ENCODE measurements at places on chromosomes 16 and 17.

DNA sequence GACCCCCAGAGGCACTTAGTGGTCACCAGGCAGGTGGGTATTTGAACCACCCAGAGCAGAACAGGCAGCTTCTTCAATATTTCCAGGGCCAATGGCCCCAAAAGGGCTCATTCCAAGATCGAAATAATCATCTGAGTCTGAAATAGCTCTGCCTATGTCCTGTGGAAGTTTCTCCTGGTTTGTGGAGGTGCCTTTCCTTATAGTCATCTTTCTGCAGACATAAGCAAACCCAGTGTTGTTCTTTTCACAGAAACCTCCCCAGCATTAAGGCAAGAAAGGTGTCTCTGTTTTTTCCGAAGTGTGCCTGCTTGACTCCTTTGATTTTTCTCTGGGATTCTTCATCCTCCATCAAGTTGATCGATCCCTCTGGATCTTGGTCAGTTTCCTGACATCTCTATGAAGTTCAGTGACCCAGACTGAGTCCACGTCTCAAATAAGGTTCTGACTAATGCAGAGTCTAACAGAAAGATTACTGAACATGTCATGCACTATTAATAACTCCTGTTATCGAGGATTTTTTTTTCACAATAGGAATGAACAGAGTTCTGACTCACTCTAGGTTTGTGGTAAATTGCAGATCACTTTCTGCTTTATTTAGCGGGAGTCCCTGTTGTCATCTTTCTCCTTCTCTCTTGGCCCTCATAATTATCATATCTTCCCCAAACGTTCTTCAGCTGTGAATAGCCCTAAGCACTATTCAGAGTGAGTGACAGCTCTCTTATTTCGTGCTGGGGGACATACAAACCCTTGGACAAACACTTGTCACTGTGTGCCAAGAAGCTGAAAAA is 1.5 kb downstream of the LRRC3C start:
- no peak for DNase-seq

GRCh38 chr16:74654536-74655050 is 12.1 kb downstream of the RFWD3 start:
- no peak for DNase-seq

DNA sequence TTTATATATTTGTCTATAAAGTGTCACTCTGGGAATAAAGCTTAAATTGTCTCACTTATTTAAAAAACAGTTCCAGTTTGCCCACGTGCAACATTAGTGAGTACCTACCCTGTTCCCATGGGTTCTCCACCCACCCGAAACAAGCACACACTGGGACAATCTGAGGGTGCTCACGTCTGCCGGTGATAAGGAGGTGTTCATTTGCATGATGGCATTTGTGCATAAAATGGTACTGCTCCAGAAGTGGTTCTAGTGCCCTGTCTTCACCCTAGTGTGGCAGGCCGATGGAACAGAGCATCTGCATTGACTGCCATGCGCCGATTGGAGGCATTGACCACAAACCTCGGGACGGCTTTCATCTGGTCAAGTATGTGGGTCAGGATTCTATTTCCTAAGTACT is 35.6 kb upstream of the ENDOV start:
- no peak for DNase-seq

DNA sequence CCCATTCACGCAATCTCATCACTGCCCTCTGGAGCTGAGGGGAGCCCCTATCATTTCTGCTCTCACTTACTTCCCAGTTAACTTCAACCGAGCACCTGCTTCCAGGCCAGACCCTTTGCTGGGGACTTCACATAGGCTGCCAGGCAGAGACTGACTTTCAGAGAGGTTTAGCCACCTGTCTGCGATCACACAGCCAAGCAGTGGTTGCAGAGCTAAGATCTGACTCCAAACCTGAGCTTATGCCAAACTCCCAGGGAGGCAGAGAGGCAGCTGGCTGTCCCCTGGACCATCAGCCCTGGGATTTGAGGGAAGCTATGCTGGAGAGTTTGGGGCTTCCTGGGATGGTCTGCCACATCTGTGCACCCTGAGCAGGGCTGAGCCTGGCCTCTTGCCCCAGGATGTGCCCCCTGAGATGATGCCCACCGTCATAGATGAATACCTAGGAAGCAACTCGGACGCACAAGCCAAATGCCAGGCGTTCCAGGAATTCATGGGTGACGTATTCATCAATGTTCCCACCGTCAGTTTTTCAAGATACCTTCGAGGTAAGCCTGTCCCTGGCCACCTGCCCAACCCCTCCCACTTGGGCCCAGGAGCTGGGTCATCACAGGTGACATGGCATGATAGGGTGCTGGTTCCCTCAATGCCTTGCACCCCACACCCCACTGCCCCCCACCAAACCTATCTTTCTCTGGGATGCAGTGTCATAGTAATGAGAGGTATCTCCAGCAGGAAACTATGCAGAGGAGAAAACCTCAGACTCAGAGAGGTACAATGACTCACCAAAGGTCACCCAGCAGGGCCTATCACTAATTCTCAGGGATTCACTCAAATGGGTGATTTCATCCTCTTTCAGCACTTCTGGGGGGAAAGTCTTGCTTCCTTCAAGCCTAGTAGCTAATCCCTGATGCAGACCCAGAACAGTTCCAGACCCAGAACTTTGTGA is 10.0 kb downstream of the CES3 start:
- DNase-seq = no peak

DNA sequence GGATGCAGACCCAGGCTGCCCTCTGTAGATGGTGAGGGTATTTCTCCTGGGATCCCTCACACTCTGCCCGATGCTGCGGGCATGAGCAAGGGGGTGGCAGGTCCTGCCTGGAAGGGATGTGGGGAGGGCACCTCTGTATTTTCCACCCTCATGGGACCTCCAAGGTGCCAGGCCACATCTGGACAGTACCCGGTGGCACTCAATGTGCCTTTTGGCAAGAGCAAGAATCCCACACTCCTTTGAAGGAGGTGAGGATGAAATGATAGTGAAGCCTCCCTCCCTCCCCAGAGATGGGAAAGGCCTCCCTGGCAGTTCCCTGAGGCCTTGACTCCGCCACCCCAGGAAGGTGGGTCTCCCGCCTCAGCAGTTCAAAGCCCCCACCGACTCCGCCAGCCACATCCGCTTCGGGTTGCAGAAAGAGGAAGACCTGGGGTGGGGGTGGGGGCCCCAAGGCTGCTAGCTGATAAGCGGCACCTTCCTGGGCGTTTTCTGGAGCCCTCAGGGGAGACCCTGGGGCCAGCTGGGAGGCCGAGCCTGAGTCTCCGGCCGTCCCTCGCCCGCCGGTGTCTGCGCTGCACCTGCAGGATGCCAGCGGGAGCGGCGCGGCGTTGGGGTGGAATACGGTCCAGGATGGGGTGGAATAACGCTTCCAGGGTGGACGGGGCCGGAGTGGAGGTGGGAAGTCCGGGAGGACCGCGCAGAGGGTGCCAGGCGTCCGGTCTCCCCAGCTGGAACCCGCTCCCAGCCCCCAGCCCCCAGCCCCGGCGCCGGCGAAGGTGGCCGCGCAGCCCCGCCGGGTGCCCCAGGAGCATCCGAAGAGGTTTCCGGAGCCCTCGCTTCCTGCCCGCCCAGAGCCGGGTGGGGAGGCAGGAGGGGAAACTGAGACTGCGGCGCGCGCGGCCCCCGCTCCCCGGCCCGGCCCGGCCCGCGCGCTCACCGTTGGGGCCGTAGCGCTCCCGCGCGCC is 718 bp downstream of the ATP2A3 start:
- DNase-seq = no peak

DNA sequence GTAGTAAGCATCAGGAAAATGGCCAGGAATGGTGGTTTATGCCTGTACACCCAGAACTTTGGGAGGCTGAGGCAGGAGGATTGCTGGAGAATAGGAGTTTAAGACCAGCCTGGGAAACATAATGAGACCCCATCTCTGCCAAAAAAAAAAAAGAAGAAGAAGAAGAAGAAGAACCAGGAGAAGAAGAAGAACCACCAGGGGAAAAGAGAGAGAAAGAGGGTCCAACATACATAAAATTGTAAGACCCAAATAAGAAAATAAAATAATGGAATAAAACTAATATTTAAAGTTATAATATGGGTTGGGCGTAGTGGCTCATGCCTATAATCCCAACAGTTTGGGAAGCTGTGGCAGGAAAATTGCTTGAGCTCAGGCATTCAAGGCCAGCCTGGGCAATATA is 408.4 kb downstream of the ZFHX3 start:
- no peak for DNase-seq

GRCh38 chr16:85753559-85753958 is 2.7 kb upstream of the C16orf74 start:
- DNase-seq = no peak

DNA sequence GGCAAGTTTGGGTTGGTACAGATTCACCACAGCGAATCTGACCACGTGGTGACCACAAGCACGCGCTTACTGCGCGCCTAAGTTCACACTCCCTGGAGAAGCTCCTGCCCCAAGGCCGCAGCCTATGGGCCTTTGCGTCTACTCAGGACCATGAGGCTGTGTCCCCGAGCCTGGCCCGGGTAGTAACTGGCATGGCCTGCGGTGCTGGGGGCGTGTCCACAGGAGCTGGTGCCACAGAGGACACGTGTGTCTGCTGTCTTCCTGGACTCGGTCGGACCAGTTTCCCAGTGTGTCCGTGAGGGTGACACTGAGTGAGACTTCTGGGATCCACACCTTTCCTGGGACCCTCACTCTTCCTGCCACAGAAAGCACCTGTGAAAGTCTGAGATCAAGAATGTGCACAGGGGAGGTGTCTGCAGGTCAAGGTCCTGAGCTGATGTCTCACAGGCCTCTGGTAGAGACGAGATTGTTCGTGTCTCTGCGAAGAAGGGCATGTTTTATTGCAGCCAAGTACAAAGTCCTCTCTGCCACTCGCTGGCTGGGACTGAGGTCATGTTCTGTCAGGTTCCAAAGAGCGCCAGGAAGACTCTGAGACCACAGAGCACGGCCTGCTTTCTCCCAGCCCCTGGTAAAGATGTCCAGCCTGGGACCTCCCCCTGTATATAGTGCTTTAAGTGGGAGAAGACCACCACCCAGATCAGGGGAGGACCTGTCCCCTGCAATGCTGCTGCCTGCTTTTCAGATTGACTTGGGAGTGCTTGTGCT is 25.2 kb upstream of the CAPN15 start:
- no peak for DNase-seq

- no peak for DNase-seq
Observed at GRCh38 chr17:78884148-78884825, 18.7 kb downstream of the CEP295NL start.

- DNase-seq = no peak
Observed at GRCh38 chr17:77613218-77613617, 345.3 kb upstream of the TNRC6C start.

GRCh38 chr16:56583351-56584168 is 5.8 kb upstream of the MT3 start:
- DNase-seq = no peak

DNA sequence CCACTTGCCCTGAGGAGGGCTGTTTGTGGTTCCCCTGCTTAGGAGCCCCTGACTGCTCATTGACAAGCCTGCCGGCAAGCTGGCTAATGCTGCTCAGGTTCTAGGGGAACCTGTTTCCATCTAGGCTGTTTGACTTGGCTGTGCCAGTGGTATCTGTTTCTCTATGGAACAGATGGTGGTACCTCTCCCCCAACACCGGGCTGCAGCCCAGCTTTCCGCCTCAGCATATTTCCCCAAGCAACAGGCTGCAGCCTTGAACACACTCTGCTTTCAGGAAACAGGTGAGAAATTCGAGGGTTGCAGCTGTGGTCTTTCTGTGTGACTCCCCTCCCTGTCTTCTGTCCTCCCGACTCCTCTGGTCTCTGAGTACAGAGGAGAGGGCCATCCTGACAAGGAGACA is 132.3 kb downstream of the TMEM132E start:
- no peak for DNase-seq

DNA sequence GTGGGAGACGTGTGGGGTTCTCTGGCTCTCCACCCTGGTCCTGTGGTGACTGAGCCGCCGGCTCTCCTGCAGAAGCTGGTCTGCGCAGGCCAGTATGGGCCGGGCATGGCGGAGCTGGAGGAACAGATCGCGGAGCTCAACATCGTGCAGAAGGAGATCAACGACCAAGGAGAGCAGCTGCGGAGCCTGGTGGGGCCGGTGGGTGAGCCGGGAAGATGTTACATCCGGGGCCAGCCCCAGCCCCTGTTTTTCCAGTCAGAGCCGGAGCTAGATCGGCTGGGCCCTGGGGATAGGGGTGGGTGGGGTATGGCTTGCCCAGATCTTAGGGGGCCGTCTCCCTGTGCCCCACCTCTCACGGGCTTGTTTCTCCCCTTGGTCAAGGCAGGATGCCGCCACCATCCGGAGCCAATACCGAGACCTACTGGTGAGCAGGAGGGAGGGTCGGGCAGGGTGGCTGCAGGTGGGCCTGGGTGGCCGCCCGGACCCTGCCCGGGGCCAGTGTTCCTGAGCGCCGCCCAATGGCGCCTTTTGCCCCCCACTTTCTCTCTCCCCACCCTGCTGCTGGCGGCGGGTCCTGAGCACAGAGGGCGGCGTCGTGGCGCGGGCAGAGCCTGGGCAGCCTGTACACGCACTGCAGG is 5.0 kb downstream of the EVPLL start:
- DNase-seq = no peak

DNA sequence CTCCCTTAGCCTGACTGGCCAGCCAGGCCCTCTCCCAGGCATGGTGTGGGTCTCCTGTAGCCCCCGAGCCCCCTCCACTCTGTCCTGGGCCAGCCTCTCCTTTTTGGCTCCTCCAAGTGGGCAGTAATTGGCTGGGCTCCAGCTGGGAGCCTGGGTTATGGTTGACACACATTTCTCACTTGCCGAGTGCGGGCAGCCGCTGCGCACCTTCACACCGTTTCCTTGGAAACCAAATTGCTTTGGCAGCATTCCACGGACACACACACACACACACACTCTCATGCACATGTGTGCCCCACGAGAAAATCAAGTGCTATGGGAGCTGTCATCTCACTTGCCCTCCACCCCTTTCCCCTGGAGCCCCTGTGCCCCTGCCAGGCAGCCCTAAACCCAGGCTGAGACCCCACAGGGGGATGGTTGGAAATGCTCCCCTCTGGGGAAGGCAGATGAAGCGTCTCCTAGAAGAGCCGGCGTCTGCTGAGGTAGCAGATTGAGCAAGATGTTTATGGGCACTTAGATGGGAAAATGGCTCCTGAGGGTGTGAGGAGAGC is 402.7 kb upstream of the TNRC6C start:
- peak; percentile 83 for DNase-seq

GRCh38 chr17:44113382-44113781 is 10.1 kb downstream of the HDAC5 start:
- DNase-seq = no peak

GRCh38 chr17:79622122-79622601 is 11.3 kb upstream of the RBFOX3 start:
- no peak for DNase-seq

DNA sequence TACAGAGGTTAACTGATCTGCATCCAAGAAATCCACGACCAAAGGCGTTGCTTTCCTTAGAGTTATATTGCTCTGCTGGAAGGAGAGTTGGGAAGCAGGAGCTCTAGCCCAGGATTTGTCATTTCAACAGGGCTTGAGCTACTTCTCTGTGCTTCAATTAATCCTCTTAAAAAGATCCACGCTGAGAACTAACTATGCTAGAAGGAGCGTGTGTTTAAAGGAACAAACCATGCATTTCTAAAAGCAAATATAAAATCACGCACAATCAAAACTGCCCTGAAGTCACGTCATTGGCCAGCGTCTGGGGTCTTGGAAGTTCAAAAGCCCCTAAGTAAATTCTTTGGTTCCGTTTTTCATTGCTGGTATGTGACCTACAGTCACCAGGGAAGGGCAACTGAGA is 1.1 kb downstream of the ARL6IP1 start:
- DNase-seq = no peak

GRCh38 chr17:32519228-32520103 is 32.7 kb downstream of the CDK5R1 start:
- peak; percentile 91 for DNase-seq

GRCh38 chr17:20114466-20114865 is 105.3 kb downstream of the SPECC1 start:
- DNase-seq = no peak

Measured in NCI-H1436 (cell line).